ENCODE measurements at places on chromosomes 11 and 22.

DNA sequence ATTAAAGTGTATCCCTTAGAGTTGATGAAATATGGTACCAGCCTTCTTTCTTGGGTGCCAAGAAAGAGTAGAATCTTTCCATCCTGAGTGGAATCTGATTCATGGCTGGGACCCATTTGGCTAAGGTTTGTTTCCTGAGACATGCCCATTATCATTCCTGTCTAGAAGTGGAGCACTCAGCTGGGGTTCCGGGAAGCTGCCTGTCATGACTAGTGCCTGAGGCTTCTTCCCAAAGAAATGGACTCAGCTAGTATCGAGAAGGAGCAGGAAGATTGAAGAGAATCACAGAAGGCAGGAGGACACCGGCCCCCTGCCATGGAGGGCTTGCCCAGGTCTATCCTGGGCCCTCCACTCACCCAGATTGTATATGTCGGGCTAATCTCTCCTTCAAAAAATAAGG, 57.6 kb downstream of the KREMEN1 start:
- no peak for DNase-seq

DNA sequence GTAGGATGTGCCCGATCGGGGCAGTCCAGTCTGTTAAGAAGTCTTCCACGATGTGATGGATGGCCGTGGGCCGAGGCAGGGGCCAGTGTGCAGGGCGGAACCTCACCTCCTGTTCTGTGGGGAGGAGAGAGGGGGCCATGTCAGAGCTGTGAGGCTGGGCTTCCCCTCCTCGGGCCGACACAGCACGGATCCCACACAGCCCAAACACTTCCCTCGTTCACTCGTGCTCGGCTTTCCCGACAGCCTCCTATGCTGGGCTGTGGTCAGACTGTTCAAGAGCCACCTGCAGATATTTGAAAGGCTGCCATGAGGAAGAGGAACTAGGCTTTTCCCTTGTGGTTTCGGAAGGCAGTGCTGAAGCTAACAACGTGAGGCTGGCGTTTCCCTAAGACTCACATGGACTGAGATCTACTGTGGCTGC, 12.3 kb upstream of the TXN2 start:
- no peak for DNase-seq

GRCh38 chr11:6327806-6328205, 7.5 kb upstream of the CAVIN3 start:
- DNase-seq, result no peak

GRCh38 chr11:134398644-134399292, 13.3 kb downstream of the B3GAT1 start:
- no peak for DNase-seq

DNA sequence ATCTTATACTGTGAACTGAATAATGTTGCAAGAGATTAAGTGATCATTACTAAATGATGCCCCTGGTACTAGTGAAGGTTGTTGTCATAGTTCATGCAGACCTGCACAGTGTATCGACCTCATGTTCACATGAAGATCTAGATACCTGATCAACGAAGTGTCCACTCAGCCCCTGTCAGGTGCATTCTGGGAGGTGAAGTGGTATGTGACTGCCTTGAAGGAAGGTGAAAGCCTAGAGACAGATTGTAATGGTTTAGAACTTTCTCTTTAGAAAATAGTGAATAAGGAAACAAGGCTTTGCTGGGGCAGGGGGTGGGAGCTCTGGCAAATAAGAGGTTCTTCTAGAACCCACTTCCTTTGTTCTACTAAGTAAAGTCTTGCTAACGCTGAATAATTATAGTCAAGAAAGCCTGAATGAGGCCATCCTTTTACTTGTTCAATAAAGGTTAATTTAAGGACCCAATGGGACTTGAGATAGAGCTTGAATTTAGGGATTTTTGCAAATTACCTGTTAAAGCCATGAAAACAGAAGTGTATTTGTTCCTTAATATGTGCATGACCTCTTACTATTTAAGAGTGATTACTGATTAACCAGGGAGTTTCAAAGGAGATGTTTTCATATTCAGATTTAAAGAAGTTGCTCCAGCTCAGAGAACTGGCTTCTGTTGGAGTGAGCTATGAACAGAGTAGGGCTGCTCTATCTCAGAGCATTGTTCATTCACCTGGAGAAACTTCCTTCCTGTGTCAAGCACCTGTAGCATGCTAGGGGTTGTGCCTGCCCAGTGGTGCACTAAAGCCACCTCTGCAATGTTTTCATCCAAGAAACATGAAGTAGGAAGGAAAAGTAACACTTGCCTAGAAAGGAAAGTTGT, 45.3 kb downstream of the C22orf31 start:
- DNase-seq, result no peak
